ENCODE measurements at places on chromosomes 11 and 22.

GRCh38 chr11:128519338-128519737 lies 68.0 kb downstream of the ETS1 start:
- no peak for DNase-seq

DNA sequence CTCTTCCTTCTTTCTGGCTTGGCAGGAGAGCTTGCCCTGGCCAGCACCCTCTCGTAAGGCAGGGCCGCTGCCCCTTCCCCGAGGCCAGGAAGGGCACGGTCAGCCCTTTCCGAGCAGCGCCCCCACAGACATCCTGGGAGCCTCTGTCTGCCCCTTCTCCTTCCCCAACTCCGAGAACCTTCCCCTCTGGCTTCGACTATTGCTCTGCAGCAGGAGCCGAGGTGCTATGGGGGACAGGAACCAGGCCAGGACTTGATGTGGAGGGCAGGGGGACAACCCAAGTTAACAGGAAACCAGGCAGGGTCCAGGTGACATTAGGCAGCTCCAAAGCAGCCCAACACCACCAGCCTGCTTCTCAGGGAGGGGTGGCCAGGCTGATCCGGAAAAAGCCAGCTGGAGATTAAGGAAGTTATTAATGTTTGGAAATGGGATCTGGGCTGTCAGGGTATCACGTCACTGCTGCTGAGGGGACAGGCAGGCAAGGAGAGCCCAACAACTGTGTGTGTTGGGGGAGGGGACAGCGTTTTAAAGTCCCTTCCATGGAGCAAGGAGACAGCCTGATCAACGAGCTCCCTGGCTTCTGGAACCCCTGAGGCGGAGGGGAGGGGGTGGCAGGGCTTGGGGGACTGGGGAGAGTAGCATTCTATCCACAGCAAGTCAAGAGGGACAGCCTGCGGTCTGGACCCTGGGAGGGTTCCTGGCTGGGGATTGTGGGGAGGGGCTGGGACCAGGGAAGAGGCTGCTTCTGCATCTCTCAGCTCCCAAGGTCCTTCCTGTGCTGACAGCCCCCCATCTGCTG lies 27.3 kb downstream of the SYT7 start:
- no peak for DNase-seq

DNA sequence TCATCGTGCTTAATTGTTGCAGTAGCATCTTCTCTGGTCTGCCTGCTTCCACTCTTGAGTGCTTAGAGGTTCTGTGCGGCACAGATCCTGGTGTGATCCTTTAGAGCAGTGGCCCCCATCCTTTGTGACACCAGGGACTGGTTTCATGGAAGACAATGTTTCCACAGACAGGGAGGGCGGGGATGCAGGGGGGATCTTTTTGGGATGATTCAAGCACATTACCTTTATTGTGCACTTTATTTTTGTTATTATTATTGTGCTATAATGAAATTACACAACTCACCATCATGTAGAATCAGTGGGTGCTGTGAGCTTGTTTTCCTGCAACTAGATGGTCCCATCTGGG lies 76.8 kb upstream of the SHANK2 start:
- DNase-seq: no peak

DNA sequence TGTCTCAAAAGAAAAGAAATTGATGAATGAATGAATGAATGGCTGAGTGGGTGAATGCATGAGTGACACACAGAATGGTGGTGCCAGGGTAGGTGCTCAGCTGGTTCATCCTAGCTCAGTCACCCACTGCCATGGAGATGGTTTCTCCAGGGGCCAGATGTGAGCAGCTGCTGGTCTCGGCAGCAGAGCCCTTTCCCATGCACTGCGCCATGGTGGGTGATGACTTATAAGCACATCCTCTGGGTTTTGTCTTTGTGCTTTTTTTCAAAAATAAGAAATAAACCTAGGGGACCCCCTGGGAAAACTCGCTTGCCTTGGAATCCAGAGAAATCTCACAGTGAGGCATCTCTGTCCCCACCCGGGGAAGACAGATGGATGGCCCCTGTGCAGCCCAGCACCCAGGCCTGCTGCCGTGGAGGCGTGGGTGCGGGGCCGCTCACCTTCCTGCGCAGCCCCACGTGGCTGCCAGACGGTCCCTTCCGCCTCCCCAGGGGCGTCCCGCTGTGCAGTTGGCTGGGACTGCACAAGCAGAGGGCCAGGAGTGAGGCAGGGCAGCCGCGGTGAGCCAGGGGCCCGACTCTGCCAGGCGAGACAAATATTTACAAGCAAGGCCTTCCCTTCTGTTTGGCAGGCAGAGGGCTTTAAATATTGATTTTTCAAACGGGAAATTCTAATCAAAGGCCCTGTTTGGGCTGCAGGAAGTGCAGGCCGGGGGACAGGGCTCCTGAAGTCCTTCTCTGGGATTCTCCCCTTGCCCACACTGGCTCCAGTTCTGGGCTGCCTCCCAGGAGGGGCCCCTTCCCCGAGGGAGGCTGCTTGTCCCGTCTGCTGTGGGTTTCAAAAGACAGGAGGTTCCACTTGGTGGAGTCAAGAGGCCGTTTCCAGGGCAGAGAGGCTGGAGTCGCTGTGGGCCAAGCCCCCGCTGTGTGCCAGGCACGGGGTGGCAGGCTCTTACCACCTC lies 24.3 kb downstream of the MPPED1 start:
- no peak for DNase-seq

- DNase-seq: no peak
These were observed 68.2 kb downstream of the EMSY start for GRCh38 chr11:76512851-76513653.

- DNase-seq: no peak
These were observed 22.1 kb downstream of the CD44 start for GRCh38 chr11:35160902-35161597.

GRCh38 chr11:7851391-7851790 lies 54.6 kb upstream of the OR5P2 start:
- DNase-seq: no peak

- no peak for DNase-seq
These were observed 59.5 kb downstream of the TRIM29 start for GRCh38 chr11:120078397-120078796.

DNA sequence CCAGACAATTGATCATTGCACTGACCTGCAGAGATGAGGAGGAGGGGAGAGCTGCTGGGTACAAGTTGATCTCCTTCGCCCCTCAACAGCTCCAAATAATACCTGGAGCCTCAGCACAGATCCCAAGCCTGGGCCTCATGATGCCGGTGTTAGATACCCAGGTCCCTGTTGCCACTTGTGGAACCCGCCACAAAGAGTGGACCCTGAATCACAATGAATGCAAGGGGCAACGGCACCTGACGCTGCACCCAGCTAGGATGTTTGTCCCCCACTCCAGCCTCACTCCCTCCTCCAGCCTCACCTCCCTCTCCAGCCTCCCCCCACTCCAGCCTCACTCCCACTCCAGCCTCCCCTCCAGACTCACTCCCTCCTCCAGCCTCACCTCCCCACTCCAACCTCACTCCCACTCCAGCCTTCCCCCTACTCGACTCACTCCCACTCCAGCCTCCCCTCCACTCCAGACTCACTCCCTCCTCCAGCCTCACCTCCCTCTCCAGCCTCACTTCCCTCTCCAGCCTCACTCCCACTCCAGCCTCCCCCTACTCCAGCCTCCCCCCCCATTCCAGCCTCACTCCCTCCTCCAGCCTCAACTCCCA lies 879.0 kb downstream of the BRD1 start:
- DNase-seq: no peak

All from GM12891 (cell line).